Right kidney (tissue), 9 donors: ENCODE measurements at places on chromosomes 11 and 22.

DNA sequence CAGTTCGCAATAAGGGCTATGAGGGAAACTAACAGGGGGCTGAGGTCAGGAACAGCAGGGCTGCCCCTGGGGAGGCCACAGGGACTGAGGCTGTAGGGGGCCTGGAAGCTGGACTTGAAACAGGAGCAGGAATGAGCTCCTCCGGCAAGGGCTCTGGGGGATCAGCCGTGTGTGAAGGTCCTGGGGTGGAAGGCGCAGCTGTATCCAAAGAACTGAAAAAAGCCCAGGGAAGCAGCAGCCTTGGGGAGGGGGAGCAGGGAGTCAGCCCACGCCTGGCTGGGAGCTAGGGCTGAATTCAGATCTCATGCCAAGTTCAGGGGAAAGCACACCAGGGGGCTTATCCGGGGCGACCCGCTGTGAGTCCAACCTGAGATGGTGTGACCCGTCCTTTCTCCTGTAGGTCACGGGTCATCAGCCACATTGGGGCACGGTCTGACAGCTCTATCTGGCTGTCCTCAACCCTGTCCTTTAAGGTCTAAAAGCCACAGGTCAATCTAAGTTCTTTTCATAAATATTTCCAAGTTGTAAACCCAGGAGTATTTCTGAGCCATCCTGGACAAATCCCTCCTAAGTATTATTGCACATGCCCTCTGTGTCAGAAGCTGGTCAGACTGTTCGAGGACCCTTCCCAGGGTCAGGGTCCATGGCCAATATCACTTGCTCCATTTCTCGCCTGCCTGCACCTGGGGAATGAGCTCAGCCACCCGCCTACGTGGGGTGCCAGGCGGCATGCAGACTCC lies 18.0 kb downstream of the TP53AIP1 start:
- no peak for DNase-seq

DNA sequence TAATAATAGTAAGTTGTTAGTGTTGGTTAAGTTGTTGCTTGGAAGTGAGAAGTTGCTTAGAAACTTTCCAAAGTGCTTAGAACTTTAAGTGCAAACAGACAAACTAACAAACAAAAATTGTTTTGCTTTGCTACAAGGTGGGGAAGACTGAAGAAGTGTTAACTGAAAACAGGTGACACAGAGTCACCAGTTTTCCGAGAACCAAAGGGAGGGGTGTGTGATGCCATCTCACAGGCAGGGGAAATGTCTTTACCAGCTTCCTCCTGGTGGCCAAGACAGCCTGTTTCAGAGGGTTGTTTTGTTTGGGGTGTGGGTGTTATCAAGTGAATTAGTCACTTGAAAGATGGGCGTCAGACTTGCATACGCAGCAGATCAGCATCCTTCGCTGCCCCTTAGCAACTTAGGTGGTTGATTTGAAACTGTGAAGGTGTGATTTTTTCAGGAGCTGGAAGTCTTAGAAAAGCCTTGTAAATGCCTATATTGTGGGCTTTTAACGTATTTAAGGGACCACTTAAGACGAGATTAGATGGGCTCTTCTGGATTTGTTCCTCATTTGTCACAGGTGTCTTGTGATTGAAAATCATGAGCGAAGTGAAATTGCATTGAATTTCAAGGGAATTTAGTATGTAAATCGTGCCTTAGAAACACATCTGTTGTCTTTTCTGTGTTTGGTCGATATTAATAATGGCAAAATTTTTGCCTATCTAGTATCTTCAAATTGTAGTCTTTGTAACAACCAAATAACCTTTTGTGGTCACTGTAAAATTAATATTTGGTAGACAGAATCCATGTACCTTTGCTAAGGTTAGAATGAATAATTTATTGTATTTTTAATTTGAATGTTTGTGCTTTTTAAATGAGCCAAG lies 2.7 kb downstream of the NEAT1 start:
- DNase-seq = no peak

DNA sequence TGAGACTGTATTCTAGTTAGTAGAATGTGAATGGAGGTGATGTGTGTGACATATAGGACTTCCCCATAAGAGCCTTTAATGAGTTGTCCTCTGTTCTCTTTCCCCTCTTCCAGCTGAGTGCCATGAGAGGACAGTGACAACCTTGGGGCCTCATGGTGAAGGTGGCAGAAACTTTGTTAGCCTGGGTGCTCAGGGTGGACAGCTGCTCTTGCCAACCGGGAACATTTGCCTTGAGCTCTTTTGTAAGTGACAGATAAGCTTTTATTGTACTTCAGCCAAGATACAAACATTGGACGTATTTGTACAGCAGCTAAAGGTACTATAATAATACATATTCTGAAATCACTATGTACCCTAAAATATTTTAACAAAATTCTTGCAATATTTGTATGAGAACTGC lies 33.0 kb upstream of the PLET1 start:
- no peak for DNase-seq

DNA sequence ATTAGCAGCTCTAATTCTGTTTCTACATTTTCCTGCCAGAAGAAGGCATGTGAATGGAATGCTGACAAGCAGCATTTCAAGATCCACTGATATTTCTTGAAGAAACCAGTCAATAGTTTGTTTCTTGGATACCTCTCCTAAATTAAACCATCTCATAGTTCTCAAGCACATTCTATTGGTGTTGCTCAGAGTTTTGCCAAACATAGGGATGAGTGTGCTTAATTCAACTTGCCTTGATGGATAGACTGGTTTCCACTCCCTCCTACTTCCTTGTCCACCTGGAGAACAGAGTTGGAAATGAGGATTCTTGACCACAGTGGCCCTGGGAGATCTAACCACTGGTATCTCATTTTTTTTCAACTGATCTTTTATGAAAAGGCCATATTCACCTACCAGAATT lies 29.8 kb upstream of the DDX10 start:
- DNase-seq = no peak
